CD8-positive, alpha-beta memory T cell (primary cell): ENCODE measurements at places on chromosomes 12 and 14.

DNA sequence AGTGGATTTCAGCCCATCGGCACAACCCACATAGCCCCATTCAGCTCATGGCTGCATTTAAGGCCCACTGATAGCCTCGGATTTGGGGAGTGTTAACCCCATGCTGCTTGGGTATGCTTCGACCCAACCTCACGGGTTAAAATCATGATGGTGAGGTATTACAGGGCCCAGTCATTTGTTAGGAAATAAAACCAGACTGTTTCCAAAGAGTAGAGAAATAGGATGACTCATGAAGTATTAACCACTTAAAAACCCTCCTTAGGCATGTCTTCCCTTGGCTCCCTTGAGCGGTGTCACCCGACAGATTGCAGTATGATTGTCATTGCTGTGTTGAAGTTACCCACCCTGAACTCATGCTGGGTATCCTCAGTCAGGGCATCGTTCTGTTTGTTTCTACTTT is 289.1 kb downstream of the CACNA1C start:
- no peak overlapping the region for H3K27ac ChIP-seq
- no peaks in the 10 kb centered on the region for H3K36me3 ChIP-seq
- no peaks in the 10 kb centered on the region for H3K27me3 ChIP-seq
- H3K4me3 ChIP-seq, result no peak overlapping the region
- DNase-seq, result no peak

DNA sequence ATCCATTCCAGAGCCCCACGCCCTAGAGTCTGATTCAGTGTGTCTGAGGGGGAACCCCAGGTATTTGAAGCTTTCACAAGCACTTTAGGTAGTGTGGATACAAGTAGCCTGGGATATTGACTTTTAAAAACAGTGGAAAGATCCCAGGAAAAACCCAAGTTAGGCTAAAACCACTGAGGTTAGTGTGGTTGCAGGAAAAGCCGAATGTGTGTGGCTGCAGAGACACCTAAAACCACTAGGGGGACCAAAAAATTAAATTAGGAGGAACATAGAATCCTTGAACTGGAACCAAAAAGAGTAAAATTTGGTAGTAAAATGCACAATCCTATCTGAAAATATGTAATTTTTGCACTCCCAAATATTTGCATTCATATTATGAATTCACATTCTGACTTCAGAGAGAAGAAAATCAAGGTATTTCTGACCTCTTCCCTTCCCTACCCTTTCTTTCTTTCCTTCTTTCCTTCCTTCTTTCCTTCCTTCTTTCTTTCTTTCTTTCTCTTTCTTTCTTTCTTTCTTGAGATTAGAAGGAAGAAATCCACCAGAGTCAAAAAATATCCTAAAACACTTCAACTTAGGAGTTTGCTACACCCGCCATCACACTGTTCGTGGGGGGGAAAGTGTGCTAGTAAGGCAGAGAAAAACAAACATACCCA is 37.8 kb downstream of the SLCO1A2 start:
- H3K27me3 ChIP-seq, result no peaks in the 10 kb centered on the region
- no peak overlapping the region for H3K27ac ChIP-seq
- no peaks in the 10 kb centered on the region for H3K4me1 ChIP-seq
- no peaks in the 10 kb centered on the region for H3K36me3 ChIP-seq
- no peak overlapping the region for H3K4me3 ChIP-seq

- no peak overlapping the region for H3K4me3 ChIP-seq
- H3K36me3 ChIP-seq, result no peaks in the 10 kb centered on the region
- H3K4me1 ChIP-seq, result no peaks in the 10 kb centered on the region
- no peak for DNase-seq
- no peak overlapping the region for H3K27ac ChIP-seq
These were observed 12.2 kb upstream of the PPP1R13B start for GRCh38 chr14:103859416-103860202.

DNA sequence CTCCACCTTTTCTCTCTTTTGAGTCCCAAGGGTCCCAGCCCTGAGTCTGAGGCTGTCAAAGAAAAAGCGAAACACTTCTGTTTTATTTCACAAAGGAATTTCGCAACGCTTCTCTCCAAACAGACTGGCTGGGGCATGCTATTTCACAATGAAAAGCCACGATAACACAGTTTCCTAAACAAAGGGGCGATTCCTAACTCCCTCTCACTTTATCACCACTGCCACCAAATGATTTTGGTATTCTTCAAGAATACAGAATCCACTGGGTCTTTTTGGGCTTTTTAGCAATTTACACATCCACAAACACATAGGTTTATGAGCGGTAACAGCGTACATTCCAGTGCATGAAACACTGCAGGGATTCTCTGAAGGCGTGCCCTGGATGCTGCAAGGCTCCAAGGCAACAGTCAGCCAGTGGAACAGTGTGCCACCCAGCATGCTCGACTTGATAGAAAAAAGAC is 161.2 kb downstream of the DAD1 start:
- no peak for DNase-seq
- no peaks in the 10 kb centered on the region for H3K36me3 ChIP-seq
- H3K27ac ChIP-seq, result no peak overlapping the region
- no peaks in the 10 kb centered on the region for H3K4me1 ChIP-seq
- no peaks in the 10 kb centered on the region for H3K27me3 ChIP-seq
- no peak overlapping the region for H3K4me3 ChIP-seq

- H3K27me3 ChIP-seq, result no peaks in the 10 kb centered on the region
- H3K36me3 ChIP-seq, result peaks cover under 1% of the 10 kb centered on the region
- no peak for DNase-seq
These were observed 97.8 kb downstream of the LGMN start for GRCh38 chr14:92650581-92651105.

GRCh38 chr12:94594443-94594825 is 55.9 kb downstream of the TMCC3 start:
- DNase-seq, result no peak
- no peaks in the 10 kb centered on the region for H3K36me3 ChIP-seq
- H3K27me3 ChIP-seq, result no peaks in the 10 kb centered on the region
- no peak overlapping the region for H3K4me3 ChIP-seq
- no peaks in the 10 kb centered on the region for H3K4me1 ChIP-seq
- no peak overlapping the region for H3K27ac ChIP-seq

DNA sequence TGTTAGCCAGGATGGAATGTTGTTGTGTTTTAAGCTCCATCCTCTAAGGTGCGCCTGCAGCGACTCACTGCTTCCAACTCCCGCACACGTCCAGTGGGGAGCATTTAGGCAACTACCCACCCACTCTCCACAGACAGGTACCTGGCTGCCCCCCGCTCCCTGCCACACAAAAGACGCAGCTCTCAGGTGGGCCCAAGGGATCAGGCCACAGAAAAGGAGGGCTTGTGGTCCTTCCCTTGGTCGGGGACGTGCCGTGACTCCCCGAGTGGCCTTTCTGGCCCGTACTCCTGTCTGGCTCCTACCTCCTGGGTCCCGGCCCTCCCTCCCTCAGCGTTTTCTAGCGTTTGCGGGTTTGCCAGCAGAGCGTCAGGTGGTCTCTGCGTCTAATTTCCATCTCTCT is 16.2 kb downstream of the TEDC1 start:
- no peaks in the 10 kb centered on the region for H3K36me3 ChIP-seq
- H3K4me3 ChIP-seq, result no peak overlapping the region
- DNase-seq, result no peak
- no peaks in the 10 kb centered on the region for H3K4me1 ChIP-seq
- peaks cover 9% of the 10 kb centered on the region for H3K27me3 ChIP-seq

DNA sequence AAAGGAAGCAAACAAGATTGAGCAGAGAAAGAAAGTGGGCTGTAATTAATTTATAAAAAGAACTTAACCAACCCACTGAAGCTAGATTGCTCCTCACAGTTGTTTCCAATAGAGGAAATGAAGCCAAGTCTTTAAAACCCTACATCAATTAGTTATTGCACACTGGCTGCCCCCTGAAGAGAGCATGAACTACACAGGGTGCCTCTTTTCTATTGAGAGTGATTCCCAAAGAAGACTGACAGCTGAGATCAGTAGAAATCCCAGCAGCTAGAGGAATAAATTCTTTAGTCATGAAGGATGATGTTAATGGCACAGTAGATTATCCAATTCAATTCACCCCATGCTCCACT is 8.6 kb upstream of the USP15 start:
- H3K4me1 ChIP-seq, result peaks cover 26% of the 10 kb centered on the region
- no peak overlapping the region for H3K27ac ChIP-seq
- no peak for DNase-seq
- no peaks in the 10 kb centered on the region for H3K27me3 ChIP-seq
- H3K36me3 ChIP-seq, result no peaks in the 10 kb centered on the region

DNA sequence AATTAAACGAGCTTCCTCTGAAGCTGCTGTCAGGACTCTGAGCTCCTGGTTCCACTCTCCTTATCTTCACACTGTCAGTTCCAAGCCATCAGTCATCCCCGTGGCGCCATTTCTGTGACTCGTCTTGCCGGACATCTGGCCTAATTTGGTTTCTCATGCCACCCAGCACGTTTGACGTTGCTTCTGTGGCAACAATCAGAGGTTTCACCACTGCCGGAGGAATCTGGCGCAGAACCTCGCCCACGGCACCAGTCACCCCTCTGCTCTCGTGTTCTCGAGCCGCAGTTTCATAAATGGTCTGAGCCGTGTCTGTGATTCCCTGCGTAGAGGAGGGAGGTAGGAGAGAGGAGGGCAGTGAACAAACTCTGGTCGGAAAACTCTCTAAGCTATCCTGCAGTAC is 29.7 kb downstream of the BDKRB1 start:
- H3K4me3 ChIP-seq, result no peak overlapping the region
- H3K4me1 ChIP-seq, result no peaks in the 10 kb centered on the region
- no peak for DNase-seq
- H3K27ac ChIP-seq, result no peak overlapping the region

DNA sequence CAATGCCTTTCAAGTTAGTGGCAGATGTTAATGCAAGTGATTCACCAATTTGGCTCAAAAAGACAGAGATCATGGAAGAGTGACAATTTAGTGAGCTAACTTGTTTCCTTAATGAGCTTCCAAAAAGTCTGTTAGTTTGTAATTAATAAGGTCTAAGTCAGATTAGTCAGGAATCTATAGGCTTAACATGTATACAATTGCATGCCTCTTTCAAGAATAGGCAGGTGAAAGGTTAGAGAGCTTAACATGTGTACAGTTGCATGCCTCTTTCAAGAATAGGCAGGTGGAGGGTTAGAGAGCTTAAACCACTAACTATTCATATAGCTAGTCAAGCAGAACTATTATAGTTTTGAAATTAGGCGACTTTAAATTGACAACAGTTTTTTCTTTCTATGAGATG is 663.8 kb downstream of the C12orf50 start:
- H3K4me3 ChIP-seq, result no peak overlapping the region
- H3K4me1 ChIP-seq, result no peaks in the 10 kb centered on the region
- H3K36me3 ChIP-seq, result no peaks in the 10 kb centered on the region
- H3K27ac ChIP-seq, result no peak overlapping the region

DNA sequence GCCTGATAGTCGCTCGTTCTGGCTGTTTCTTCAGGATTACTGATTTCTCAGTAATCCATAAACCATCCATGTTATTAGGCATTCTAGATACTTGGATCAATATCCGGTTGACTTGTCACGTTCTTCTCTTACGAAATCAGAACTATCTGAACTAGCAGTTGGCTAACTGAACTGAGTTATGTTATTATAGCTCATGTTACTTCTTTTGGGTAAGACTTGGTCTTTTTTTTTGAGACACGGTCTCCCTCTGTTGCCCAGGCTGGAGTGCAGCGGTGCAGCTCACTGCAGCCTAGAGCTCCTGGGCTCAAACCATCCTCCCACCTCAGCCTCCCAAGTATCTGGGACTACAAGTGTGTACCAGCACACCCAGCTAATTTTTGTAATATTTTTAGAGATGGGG is 178.6 kb downstream of the PRKCH start:
- DNase-seq, result no peak
- H3K4me1 ChIP-seq, result peaks cover 65% of the 10 kb centered on the region
- no peak overlapping the region for H3K27ac ChIP-seq
- H3K4me3 ChIP-seq, result no peak overlapping the region
